CD4-positive, alpha-beta T cell (primary cell): ENCODE measurements at places on chromosomes 4 and X.
A peak's percentile ranks its signal among the peaks of the same experiment; 100 is the strongest.

DNA sequence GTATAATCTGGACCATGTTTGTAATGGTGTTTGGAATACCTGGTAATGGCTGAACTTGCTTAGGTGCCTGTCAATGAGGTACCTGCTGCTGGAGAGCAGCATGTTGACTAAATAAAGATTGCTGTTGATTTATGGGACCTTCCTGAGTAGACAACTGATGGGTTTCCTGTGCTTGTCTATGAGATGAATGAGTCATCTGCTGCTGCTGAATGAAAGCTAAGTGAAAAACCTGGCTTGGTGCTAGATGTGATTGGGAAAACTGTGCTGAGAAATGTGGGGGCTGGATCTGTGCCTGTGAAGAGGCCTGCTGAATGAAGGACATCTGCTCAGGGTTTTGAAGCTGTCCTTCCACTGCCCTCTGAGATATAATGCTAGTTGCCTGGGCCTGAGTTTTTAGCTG is 69.6 kb downstream of the WNK3 start:
- no peak for DNase-seq

DNA sequence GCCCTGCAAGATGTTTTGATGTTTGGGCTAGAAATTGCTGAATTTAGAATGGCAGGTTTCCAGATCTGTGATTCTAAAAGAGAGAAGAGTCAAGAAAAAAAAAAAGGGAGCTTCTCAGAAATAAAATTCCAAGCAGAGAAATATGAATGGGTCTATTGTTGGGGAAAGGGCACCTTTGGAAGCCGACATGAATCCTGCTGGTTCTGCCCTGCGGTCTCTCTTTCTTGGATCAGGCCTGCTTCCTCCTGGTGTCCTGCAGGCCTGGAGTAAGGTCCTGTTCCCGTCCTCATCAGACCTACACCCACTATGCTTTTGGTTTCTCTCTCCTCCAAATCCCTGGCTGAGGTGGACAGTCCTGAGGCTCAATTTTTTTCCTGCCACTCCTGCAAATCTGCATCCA is 109.8 kb upstream of the TRIM2 start:
- DNase-seq: no peak

DNA sequence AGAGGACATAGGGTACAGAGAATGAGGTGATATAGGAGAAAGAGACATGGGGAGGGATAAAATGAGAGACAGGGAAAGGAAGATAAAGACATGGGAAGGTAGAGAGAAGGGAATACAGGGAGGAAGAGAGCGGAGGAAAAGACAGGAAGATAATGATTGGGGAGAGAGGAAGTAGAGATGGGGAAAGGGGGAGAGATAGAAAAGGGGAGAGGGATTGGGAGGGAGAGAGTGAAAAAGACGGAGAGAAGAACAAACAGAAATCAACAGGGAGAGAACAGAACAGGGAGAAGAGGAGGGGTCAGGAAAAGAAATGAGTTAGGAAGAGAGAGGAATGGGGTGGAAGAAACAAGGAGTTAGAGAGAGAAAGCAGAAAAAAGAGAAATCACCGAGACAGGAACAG is 4.6 kb downstream of the GRIPAP1 start:
- DNase-seq: no peak

DNA sequence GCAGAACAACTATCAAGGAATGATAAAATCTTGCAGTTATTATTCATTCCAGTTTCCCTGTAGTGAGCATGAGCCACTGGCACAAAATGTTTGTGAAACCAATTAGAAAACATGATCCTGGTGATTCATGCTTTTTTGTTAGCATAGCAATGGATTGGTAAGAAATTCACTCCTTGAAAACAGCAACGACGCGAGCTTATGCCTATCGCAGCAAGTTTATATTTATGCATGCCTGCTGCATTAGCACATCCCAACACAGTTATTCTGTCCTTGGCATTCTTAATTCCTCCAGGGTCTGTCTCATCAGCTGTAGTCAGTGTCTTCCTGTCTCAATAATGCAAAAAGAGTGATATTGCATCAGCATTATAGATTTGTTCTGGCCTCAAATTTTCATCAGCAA is 975.9 kb downstream of the STIM2 start:
- DNase-seq: no peak

- DNase-seq: peak; percentile 1
Observed at GRCh38 chr4:73573794-73574528, 46.3 kb downstream of the RASSF6 start.

GRCh38 chr4:54090804-54091623 is 8.9 kb upstream of the GSX2 start:
- DNase-seq: peak; percentile 10

DNA sequence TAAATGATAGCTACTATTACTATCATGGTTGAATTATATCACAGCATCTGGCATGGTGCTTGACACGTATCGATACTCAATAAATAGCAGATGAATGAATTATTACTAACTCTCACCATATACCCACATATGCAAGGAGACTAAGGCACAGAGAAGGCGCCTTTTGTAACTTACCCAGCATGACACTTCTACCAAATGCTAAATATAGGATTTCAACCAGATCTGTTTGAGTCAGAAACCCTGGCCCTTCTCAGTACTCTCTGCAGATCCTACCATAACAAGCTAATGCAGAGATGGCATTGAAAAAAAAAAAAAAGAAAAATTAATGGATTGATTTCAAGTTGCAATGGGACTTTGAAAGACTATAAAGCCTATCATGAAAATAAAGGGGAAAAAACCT is 219.5 kb downstream of the DHX15 start:
- DNase-seq: no peak

- no peak for DNase-seq
Observed at GRCh38 chr4:79317711-79318110, 8.2 kb downstream of the NAA11 start.

GRCh38 chr4:2363056-2363721 is 55.3 kb downstream of the ZFYVE28 start:
- no peak for DNase-seq

GRCh38 chrX:12434493-12434892 is 296.2 kb downstream of the FRMPD4 start:
- DNase-seq: no peak

DNA sequence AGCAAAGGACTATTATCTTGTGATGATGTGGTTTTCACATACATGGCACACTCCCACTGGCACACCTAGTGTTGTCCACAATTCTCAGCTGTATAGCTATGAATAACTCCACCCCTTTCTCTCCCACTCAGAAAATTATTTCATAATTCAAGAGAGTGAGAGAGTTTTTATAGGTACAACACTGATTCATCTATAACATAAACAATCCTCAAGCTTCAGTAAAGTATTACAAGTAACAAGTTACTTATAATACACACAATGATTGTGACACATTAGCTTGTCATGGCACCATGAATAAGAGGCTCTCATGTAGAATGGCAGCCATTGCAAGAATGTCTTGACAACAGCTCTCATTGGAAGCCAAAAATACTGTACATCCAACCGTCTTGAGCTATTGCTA is 43.9 kb downstream of the RAB40A start:
- no peak for DNase-seq

DNA sequence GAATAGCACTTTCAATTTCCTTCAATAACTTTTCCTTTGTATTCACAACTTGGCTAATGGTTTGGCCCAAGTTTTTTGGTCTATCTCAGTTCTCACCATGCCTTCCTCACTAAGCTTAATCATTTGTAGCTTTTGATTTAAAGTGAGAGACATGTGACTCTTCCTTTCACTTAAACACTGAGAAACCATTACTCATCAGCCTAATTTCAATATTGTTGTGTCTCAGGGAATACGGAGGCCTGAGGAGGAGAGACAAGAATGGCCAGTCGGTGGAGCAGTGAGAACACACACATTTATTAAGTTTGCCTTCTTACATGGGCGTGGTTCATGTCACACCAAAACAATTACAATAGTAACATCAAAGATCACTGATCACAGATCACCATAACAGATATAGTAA is 56.7 kb downstream of the TSPAN5 start:
- DNase-seq: no peak

DNA sequence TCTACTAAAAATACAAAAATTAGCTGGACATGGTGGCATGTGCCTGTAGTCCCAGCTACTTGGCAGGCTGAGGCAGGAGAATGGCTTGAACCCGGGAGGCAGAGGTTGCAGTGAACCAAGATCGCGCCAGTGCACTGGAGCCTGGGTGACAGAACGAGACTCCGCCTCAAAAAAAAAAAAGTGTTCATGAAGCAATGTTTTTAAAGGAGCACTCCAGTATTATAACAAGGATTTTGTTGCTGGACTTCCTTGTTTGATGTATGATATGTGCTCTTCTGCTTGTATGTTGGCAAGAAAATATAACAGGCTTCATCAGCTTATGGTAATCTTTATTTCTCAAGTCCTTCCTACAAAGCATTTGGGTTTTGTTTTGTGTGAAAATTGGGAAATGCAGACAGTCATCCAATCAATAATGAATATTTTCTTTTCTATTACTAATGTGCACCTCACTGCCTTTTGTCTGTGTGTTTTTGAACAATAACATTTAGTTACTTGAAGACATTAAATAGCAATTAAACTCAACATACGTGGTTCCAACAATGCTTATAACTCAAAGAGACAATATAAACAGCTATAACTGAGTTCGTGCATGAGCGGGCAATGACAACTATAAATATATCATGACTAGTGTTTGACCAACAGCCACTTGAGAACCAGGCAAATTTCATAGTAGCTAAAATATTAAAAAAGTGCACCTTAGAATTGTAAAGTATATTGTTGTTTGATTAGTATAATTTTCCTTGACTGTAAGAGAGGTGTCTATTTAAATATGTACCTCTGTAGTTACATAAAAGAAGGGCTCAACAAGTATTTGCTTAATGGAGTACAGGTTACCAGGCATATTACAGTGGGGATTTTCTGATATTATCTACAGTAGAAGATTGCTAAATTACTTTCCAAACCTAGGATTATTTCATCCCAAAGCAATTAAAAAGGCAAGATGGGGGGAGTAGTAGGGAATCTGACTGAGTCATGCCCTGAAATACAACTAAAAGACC is 210.7 kb downstream of the PPP3CA start:
- DNase-seq: no peak

DNA sequence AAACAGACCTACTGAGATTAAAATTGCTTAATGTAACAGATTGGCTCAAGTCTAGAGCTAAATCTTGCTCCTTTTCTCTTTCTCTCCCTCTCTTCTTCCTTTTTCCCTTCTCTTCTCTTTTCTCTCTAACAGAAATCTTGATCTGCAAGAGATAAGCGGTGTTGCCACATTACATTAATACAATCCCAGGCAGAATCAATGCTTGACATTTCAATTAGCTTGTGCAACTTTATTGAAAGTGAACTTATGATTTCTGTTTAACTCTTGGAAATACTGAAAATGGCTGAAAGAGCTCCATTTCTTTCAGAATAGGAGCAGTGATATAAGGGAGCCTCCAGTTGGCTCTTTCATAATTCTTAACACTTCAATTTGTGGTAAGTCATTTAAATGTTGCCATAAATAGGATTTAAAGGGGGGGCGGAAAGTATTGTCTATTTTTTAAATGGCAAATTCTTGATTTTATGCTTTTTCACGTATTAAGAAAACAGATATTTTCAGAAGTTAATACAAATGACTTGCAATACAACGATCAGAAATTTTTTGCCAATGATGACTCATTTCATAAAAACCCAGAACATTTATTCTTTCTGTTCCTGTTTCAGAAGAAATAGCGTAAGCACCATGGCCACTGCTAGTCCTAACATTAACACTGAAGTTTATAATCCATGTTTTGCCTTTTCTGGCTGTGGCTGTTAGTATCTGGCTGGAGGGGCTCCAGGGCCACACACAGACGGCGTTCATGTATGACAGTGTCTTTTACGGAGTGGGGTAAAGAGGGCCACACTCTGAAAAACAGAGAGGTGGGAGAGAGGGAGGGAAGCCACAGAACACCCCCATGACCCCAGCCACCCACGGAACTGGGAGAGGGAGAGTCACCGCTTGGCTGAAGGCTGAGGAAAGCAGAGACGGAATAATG is 115.7 kb upstream of the FAT1 start:
- DNase-seq: no peak

DNA sequence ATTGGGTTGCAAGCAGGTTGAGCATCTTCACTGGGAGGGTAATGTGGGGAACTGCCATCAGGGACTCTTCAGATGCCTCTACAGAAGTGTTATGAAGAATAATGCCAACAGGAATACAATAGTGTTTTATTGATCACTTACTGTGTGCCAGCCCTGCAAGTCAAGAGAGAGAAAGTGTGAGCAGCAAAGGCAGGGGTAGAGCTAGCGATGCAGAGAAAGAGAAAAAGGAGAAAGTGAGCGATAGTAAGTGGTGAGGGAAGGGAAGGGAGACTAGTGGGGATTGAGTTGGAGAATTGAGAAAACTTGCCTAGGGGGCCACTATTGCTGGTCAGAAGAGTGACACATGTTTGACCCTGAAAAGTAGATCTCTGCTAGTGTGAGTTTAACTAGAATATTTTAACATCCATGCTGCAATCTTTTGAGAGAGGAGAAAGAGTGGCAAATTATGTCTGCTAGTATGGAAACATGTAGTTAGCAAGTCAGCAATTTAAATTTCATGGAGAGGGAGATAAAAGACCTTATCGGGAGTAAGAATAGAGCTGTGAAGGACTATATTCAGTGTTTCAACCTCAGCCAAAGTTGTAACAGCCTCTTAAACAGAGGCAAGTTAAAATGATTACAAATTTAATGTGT is 12.2 kb downstream of the AFF1 start:
- no peak for DNase-seq

DNA sequence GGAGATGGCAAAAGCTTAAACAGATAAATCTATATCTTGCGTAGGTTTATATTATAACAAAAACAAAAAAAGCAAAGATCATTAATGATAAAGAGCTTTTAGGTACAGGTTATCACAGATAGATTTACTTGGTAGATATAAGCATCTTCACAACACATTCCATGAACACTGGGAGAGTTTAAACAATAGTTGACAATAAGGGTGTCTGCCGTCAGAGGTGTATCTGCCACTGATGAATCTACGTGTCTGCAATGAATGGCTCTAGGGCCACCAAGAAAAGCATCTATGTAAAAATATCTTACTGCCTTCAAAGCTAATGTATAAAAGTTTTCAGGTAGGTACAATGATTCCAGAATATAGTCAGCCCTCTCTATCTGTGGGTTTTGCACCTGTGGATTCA is 43.7 kb downstream of the RASGEF1B start:
- DNase-seq: no peak
